Activated CD8-positive, alpha-beta memory T cell treated with anti-CD3 and anti-CD28 coated beads, Interleukin-2, amount 50 U/mL, for 4 hours (primary cell): ENCODE measurements at places on chromosomes 4 and X.
A peak's percentile ranks its signal among the peaks of the same experiment; 100 is the strongest.

- DNase-seq: no peak
These were observed 54.7 kb upstream of the PRDM8 start for GRCh38 chr4:80142394-80143306.

DNA sequence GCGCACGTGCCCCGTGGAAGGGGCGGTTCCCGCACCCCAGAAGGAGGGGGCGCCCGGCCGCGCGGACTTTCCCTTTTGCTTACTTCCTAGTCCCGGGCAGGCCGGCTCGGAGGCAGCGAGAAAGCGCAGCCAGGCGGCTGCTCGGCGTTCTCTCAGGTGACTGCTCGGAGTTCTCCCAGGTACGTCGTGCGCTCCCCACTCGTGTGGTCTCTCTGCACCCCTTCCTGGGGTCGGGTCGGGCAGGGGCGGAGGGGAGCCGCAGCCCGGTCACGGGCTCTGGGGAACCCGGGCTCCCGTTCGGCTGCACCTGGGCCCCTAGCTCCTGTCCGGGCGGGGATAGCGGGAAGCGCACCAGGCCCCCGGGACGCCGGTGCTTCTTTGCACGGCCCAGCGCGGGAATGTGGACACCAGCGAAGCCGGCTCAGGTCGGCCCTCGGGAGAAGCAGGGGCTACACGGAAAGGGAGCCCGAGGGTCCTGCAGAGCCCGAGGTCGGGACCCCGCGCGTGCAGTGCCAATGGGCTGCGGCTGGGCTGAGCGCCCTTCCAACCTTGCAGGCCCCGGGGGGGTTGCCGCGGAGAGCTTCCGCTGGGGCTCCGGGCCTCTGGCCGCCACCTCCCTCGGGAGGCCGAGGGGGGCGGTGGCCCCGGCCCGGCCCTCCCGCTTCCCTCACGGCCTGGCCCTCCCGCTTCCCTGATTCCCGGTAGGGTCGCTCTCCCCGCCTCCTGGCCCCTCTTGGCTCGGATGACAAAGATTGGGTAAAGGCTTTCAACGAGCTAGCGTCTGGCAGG is at the start of gene TLR2:
Gene TLR2, plus strand, starts transcription at position 99 of the 789 bp plus-strand sequence. CDS start 18,628 bp downstream, outside the sequence.
- DNase-seq: peak; percentile 70

DNA sequence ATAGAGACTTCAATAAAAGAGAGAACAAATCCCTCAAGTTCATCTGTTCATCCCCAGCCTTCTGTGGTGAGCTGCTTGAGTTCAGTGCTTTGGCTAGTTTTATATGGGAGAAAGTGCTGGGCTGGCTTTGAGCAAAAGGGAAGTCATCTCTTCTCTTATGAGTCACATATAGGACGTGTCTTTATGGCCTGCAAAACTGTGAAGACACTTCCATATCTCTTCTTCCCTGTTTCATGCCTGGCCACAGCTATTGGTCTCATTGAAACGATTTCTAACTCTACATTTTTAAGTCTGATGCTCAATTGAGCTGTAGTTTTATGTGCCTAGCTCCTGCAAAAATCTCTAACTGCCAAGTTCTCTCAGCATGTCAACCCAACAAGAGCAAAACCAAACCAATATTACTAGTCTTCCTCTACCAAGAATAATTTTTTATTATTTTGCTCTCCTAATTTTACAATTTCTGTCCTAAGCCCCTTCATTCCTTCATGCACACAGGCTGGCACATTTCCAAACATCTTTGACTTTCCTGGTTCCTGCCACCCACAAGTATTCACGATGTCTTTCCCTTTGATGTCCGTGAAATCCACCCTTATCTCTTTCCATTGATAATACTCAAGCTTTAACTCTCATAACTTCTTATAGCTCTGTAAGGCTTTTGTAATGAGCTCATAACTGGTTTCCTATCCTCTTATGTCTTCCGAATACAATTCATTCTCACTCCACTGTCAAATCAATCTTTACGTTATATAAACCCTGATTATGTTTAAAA is 165.3 kb downstream of the BTC start:
- DNase-seq: no peak

- DNase-seq: no peak
These were observed 39.9 kb downstream of the TNIP2 start for GRCh38 chr4:2716236-2716635.

DNA sequence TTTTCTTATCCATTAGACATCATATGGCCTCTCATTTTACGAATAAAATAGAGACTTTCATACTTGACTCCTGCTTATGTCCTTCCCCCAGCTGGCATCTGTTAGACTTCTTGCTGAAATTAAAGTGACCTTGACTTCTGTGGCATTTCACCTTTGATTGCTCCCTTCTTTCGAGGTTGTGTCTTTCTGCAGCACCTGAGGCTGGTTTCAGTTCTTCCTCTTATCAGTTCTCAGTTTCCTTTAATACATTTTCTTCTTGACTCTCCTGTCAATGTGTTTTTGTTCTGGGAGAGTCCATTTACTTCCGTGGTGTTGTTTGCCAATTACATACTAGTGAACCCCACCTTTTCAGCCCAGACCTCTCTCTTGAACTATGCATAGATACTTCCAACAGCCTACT is 81.6 kb downstream of the RBPJ start:
- DNase-seq: no peak

- no peak for DNase-seq
These were observed 2.2 kb downstream of the UGT2B7 start for GRCh38 chr4:69098470-69098869.

GRCh38 chr4:7338876-7339623 is 95.7 kb downstream of the PSAPL1 start:
- DNase-seq: no peak

DNA sequence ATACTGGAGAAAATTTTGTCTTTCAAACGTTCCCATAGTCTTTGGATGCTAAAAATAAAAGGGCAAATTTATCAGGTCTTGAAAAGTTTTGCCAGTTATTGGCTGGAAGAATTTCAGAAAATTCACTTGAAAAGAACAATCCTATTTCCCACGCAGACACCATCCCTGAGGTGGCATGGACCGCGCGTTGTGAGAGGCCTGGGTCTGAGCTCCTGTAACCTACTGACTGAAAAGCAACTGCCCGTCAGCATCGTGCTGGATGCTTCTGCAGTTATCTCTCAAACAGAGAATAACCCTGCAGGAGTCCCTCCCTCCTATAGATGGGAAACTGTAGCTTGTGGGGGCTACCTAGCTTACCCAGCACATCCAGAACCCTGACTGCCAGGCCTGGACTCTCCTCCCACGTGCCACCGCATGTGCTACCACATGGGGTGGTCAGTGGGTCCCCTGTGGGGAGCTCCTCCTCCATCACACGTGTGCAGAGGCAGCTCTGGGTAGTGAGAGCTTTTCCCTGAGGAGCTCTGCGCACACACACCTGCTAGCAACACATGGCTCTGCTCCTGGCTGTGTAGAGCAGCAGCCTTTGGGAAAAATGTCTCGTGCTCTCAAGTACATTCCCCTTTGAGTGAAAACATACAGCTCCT is 36.1 kb downstream of the NSG1 start:
- DNase-seq: no peak

- no peak for DNase-seq
These were observed 157.0 kb downstream of the TSPAN5 start for GRCh38 chr4:98501383-98501782.

DNA sequence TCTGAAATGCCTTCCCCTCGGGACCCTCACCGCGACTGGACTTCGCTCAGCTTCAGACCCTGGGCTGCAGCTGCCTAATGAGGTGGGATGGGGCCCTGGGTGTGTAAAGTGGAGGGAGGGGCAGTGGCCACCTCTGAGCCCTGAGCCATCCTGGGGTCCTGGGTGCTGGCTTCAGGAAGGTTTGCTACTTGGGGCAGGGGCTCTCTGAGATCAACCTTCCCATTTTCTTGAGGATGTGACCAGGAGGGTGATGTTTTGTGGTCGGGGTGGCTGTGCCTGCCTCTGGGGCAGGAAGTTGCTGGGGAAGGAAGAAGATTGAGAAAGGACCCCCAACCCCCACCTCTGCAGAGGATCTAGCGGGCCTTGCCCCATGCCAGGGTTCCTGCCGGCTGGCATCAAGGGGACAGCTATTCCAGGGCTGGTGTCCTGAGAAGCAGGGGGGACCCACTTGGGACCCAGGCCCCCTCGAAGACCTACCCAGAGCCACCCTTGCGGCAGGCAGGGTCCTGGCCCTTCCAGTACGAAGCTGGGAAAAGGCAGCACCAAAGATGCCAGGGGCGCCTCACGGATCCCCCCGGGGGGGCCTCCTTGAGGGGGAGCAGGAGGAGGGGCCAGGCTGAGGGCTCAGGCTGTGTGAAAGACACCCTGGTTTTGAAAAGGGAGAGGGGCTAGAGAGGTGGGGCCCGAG is 6.5 kb downstream of the SH3BP2 start:
- peak; percentile 15 for DNase-seq

DNA sequence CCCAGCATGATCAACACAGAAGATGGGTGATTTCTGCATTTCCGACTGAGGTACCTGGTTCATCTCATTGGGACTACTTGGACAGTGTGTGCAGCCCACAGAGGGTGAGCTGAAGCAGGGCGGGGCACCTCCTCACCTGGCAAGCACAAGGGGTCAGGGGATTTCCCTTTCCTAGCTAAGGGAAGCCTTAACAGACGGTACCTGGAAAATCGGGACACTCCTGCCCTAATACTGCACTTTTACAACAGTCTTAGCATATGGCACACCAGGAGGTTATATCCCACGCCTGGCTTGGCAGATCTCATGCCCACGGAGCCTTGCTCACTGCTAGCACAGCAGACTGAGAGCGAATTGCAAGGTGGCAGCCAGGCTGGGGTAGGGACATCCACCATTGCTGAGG is 92.9 kb upstream of the GRID2 start:
- DNase-seq: no peak

DNA sequence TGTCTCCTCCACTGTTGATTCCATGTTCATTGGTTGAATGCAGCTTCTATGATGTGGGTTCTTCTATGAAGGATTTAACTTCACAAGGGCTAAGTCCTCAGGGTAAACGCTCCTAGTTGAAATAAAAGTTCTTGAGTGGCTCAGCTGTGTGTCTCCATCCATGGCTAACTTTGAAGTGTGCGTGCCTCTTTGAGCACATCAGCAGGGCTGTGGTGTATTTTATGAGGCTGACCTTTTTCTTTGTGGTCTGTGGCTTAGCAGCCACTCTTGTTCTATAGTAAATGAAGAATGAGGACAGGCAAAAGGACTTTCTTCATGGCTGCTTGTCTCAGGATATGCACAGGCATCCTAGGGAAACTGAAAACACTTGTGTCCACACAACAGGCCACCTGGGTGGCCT is 88.5 kb downstream of the KIT start:
- no peak for DNase-seq

DNA sequence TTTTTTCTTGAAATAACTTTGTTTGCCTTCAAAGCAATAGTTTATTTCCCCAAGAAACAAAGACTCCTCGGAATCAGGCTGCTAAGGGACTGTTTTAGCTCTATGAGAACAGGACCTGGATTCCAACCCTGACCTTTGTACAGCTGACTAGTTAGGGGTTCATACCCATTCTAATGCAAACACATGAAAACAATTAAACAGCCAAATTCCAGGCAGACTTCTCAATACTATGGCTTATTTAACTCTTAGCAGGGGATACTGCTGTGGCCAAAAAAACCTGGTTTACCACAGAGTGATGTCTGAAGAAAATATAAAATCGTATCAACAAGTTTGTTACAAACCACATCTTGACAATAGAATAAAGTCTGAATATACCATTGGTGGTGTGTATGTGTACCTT is 129.6 kb upstream of the INTU start:
- no peak for DNase-seq

GRCh38 chr4:163693776-163694175 is 199.3 kb downstream of the TMA16 start:
- no peak for DNase-seq

- DNase-seq: no peak
These were observed 283.1 kb downstream of the HNRNPD start for GRCh38 chr4:82090717-82091116.

DNA sequence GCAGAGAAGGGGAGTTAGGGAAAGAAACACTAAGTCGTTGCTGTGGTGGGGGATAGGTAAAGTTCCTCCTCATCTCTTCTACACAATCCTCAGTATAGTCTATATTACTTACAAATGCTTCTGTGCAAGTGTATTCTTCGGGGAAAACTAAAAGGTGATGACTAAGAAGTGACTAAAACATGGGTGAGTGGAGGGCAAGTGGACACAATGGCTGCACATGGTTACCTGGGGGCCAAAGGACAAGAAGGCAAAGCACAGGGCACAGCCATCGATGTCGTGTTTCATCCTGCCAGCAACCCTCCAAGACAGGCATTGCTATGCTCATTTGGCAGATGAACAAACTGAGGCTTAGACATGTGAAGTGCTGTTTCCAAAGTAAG is 35.5 kb upstream of the CCKAR start:
- no peak for DNase-seq

GRCh38 chrX:53128097-53128749 is 34.3 kb downstream of the KANTR start:
- no peak for DNase-seq

GRCh38 chr4:6085691-6086628 is 67.7 kb upstream of the C4orf50 start:
- DNase-seq: no peak

DNA sequence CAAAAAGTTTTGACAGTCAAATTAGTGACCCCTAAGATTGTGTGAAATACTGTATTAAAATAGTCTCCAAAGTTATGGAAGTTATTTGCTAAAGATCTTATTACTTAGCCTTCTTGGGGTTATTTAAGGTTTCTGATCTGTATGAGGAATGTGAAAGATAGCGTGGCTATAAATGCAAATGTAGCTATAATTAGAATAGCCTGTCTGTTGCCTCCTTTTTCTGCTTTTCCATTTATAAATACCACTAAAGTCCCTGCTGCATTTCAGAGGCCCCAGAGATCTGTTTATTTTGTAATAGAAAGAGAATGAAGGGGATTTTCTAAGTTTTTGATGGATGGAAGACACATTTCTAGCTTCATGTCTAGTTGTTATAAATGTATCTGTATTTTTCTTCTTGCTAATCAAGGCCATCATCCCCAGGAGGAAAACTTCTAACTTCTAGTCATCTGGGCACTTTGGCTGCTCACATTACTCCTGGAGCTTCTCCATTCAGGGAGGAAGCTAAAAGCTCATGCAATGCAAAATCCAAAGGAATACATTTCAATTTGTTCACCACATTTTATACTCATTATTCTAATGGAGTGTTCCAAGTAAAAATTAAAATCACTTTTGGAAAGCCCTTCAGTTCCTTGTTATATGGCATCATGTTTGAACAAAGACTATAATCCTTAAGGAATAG is 73.9 kb downstream of the INTS12 start:
- no peak for DNase-seq

DNA sequence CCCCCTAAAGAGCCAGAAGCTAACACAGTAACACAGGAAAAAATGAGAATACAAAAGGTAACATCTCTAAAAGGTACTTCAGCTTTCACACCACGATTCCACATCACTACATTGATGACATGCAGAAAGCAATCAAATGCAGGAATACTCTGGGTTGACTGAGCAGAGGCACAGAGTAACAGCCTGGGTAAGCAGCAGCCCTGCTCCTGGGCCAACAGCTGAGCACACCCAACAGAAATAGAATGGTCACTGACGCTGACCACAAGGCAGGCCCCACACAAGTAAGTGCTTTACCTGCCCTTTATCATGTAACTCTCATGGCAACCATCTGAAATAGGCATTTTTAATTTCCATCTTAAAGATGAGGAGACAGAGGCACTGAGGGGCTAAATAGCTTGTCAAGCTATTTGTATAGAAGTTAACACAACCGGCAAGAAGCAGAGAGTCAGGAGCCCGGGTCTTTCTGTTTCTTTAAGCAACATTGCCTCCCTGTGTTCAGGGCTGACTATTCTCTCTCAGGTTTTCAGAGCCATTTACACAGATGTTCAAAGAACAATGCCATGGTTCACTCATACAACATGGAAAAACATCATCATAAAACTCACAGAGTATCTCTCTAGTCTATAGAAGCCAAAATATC is 168.9 kb downstream of the ZNF674 start:
- DNase-seq: no peak

GRCh38 chr4:27149541-27150212 is 289.0 kb downstream of the STIM2 start:
- DNase-seq: no peak
